ENCODE measurements at places on chromosomes 16 and 17.

DNA sequence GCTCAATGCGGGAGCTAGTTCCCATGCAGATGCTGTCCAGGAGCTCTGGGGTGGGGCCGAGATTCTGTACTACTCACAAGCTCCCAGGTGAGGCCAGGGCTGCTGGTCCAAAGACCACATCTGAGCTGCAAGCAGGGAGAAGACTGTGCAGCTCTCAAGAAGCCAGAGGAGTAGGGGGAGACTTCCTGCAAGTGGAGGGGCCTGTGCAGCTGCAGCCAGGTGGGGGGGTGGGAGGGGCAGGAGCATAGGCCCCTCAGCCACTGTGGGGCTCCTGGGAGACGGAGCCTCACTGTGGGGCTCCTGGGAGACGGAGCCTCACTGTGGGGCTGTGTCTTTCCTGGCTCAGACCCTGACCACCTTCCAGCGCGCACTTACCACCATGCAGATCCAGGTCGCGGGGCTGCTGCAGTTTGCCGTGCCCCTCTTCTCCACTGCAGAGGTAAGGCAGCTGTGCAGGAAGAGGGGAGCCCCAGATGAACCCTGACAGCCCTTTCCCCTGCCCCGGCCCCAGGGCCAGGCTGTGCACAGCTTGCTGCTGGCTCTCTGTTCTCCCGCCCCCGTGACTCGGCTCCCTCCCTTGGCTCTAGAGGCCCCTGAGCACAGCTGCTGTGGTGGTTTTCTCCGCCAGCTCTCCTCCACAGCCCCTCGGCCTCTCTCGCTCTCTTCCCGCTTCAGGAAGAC is 24.3 kb upstream of the DNAI2 start:
- no peak for DNase-seq

GRCh38 chr16:53542283-53542682 is 39.3 kb upstream of the AKTIP start:
- DNase-seq, result no peak

- no peak for DNase-seq
Observed at GRCh38 chr16:47873434-47873833, 282.4 kb downstream of the ABCC12 start.

GRCh38 chr17:17876959-17877528 is 40.3 kb upstream of the SREBF1 start:
- DNase-seq, result no peak

- DNase-seq, result no peak
Observed at GRCh38 chr17:58677194-58677880, 14.5 kb downstream of the TEX14 start.

Measured in NCI-H526 treated with DMSO at 0.1 percent for 48 hours (cell line).